ENCODE measurements at places on chromosomes 2 and 18. TPM values are rescaled to one million over a fixed set of nuclear protein-coding genes. Genes with fewer than 3 reads are reported as not detected.

Gene CFC1
- total RNA-seq: 6.1 TPM

- no peak for DNase-seq
These were observed 187.6 kb downstream of the MYCN start for GRCh38 chr2:16127958-16128357.

- DNase-seq: no peak
These were observed 226.0 kb upstream of the TANK start for GRCh38 chr2:160934263-160934662.

- no peak for DNase-seq
These were observed 25.2 kb upstream of the CYTIP start for GRCh38 chr2:157468931-157469708.

Gene TUBA4B
- total RNA-seq: not detected

DNA sequence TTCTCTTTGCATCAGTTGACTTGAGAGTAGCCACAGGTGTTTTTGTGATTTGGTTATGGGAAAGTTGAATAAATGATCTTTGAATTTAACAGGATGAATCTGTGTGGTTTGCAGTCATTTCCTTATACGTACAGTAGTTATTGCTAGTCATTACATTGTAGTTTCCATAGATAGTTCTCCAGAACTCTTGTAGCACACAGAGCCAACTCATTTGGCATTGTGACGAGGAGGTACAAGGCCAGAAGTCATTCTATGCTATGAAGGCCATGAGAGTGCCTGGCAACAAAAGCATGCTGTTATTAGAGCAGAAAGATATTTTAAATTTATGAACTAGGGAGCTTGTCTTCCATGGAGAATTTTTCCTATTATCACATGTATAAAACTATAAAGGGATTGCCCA lies 973.0 kb upstream of the CHAC2 start:
- DNase-seq: no peak

GRCh38 chr2:56127463-56128152 lies 56.2 kb upstream of the CCDC85A start:
- no peak for DNase-seq

GRCh38 chr2:206031162-206031784 lies 54.7 kb downstream of the INO80D start:
- DNase-seq: no peak

DNA sequence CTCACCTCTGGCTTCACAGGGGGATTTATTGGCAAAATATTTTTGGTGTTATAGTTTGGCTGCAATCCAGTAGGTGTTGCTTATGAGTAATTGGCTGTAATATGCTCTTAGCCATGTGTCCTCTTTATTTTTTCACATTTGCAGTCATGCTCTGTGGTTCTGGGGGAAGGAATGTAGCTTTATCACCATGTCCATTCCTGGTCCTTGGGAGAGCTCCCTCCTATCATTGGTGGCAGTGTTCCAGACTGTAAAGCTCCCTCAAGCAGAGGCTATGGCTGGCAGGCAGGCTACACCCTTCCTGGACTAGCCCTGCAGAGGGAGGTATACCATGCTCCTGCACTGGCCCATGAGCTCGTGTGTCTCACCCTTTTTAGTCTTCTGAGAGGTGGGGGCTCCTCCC lies 120.0 kb upstream of the FSIP2 start:
- DNase-seq: no peak

Gene RAB6D
- total RNA-seq: not detected

DNA sequence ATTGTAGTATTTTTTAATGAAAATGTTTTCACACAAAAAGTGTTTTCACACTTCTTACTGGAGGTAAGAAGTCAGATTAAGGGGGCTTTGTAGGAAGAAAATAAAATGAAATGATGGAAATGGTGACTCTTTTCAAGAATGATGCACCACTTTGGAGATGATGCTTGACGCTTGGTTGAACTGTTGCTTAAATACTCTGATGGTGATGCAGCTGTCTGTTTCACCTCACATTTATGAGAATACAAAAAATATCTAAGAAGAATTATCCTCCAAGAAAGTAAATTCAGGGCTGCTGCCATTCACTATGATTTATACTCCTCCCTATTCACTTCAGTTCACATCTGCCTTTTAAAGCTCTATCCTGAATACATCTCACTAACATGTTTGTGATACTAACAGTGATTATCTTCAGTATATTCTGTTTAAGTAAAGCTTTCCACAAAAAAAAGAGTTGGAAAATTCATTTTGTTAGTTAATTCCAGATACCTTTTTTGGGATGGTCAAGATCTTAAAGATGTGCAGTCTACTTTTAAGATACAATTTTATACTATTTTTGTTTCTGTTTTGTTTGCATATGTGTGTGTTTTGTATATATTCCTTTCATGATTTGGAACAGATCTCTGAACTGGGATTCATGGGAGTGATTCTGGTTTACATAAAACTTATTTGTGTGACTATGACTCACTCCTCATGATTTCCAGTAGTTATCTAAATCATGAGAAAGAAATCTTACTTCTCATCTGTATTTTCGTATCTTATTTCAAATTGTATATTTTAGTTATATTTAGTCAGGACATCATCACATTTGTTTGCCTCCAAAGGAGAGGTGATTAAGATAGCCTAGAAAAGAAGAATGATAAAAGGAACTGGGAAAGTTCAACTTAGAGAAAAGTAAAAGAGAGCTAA lies 53.1 kb downstream of the SLC39A10 start:
- no peak for DNase-seq

DNA sequence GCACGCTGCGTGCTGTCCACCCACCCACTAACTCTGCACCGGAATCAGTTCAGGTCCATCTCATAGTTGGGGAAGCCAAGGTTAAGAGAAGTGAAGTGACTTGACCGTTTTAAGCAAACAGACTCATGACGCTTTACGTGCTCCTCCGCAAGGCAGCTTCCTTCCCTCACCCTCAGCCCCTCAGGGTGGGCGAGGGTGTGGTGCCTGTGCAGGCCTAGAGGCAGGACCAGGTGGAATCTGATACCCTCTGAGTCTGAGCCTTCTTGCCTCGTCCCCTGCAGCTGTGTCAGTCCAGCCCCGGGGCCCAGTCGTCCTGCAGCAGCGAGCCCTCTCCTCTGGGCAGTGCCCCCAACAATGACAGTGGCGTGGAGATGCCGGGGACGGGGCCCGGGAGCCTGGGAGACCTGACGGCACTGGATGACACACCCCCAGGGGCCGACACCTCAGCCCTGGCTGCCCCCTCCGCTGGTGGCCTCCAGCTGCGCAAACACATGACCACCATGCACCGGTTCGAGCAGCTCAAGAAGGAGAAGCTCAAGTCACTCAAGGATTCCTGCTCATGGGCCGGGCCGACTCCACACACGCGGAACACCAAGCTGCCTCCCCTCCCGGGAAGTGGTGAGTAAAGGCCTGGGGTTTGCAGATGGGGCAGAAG lies 250.5 kb downstream of the GLI2 start:
- DNase-seq: no peak

GRCh38 chr2:15882761-15883497 lies 57.4 kb upstream of the MYCN start:
- no peak for DNase-seq

Gene MPP4
- total RNA-seq: not detected

Gene ESPNL
- total RNA-seq: 0.09 TPM

DNA sequence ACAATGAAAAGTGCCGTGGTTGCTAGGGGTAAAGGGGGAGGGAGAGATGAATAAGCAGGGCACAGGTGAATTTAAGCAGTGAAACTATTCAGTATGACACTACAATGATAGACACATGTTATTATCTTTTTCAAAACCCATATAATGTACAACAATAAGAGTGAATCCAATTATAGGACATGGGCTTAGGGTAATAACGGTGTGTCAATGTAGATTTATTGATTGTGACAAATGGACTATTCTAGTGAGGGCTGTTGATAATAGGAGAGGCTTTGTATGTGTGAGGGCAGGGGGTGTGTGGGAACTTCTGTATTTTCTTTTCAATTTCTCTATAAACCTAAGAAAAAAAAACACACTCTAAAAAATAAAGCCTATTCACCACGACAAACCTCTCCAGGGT lies 223.8 kb downstream of the RIT2 start:
- no peak for DNase-seq

Gene SERPINB13
- total RNA-seq: not detected

- no peak for DNase-seq
These were observed 93.8 kb downstream of the FIGN start for GRCh38 chr2:163641986-163642385.

Gene NTSR2
- total RNA-seq: not detected

Gene PPP3R1
- total RNA-seq: 25.4 TPM

GRCh38 chr2:101270700-101271259 lies 18.1 kb downstream of the CNOT11 start:
- no peak for DNase-seq

Gene APCDD1
- 26.0 TPM for total RNA-seq

Gene CYP26B1
- total RNA-seq: 0.20 TPM

DNA sequence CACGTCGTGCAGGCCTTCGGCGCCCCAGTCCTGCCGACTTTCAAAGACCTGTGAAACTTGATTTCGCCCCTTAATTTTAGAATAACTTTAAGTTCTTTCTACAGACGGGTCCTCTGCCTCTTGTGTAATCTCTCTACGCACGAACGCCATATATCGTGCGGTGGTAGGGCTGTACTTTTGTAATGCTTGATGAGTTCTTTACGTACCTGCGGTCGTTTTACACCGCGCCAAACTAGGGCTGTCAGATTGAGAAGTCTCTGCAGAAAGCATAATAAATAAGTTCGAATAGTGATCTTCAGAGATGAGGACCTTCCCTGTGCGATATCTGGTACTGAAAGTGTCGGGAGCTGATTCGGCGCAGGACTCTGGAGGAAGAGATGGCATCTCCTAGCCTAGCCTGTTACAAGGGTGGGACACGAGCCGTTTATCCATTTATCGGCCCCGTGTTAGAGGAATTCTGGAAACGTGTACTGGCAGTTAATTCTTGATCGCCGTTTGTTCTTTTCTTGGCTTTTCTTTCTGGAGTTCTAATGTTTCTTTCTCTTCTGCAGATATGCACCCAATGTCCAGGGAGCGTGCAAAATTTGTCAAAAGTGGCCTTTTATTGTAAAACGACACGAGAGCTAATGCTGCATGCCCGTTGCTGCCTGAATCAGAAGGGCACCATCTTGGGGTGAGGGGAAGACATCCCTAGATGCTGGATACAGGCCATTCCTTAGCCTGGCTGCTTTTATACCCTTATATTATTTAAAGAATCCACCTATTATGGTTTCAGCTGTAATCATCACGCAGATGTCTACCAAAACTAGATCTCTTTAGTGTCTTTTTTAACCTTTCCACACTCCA lies 781 bp upstream of the SLC5A6 start:
- no peak for DNase-seq

- no peak for DNase-seq
These were observed 1.9 kb downstream of the STK17B start for GRCh38 chr2:196169516-196169915.

DNA sequence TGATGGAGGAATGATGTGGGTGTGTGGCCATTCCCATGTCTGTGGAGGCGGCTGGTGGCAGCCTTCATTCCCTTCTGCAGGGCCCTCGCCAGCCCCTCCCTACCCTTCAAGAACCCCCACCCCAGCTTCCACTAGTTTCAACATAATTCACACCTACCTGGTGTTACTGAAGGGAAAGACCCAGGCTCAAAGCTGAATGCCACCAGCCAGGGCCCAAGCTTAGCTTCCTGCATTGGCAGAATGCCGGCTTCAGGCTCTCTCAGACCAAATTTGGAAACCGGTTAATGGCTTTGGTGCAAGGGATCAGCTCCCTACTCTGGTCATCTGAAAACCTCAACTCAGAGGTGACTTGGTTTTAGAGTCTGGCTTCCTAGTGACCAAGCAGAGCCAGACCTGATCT lies 16.9 kb downstream of the GAREM2 start:
- DNase-seq: no peak

GRCh38 chr18:22015156-22015555 lies 154.2 kb upstream of the GATA6 start:
- DNase-seq: no peak

Gene ITPRIPL1
- total RNA-seq: 0.97 TPM

Gene SCYGR4
- total RNA-seq: not detected

DNA sequence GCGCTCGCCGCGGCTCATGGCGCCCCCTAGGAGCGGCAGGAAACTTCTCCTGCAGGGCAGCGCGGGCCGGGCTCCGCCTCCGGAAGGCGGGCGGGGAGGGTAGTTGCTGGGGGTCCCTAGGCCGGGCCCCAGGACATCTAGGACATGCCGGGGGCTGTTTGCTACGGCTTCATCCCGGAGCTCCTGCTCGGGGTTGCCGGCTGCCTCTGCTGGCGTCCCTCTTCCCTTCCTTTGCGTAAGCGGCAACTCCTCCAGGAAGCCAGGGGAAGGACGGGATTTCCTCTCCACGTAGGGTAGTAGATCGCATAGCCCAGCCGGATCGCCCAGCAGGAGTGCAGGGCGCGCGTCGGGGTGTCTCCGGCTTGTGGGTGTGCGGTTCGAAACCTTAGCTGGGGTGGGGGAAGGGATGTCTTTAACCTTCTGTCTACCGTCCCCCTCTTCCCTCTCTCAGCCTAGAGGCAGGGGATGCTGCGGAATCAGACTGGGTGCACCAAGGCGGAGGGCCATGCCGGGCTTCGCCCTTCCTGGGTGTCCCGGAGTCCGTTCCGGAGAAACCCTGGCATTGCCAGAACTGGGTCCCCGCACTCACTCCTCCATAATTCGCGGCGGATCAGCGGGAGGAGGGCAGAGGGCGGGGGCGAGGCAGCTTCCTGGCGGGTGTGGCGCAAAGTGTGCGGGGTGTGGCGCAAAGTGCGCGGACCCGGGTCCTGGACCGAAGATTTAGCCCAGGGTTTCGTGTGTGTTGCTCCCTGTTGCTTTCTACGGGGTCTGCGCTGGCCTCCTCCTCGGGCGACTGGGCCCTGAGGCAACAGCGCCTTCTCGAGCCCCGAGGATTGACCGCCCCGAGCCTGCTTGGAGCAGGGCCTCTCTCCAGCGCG lies 12.2 kb upstream of the SKOR2 start:
- DNase-seq: peak; percentile 63

Gene TXNL1
- total RNA-seq: 33.0 TPM

DNA sequence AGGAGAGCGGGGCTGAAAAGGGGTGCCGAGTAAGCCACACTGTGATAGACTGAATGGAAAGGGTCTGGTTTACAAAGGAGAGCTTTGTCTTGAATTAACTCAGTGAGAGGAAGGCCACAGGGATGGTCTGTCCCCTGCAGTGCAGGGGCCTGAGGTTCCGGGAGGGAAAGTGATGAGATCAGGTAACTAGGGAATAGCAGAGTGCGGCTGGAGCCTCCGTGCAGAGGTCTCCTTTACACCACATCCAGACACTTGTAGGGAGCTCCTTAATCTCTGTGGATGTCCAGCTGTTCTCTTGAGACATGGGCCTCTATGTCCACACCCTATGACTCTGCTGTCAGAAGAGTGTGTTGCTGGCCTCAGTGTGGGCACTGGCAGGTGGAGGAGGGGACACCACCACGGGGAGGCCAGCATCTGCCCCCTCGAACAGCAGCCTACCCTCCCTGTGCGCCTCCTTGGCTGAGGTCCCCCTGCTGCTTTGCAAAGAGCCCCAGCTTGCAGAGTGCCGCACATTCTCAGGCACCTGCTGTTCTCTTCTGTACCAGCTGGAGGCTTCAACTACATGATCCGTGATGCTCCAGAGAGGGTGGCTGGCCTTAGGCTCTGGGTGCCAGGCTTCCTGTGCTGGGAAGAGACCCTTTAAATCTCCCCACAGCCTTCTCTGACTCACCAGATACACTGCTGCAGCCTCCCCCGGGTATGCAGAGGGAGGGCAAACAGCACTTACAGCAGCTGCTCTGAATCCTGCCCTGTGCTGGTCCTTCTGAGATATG lies 25.9 kb downstream of the ENOSF1 start:
- DNase-seq: no peak
